ENCODE measurements at places on chromosomes 16 and 17.

DNA sequence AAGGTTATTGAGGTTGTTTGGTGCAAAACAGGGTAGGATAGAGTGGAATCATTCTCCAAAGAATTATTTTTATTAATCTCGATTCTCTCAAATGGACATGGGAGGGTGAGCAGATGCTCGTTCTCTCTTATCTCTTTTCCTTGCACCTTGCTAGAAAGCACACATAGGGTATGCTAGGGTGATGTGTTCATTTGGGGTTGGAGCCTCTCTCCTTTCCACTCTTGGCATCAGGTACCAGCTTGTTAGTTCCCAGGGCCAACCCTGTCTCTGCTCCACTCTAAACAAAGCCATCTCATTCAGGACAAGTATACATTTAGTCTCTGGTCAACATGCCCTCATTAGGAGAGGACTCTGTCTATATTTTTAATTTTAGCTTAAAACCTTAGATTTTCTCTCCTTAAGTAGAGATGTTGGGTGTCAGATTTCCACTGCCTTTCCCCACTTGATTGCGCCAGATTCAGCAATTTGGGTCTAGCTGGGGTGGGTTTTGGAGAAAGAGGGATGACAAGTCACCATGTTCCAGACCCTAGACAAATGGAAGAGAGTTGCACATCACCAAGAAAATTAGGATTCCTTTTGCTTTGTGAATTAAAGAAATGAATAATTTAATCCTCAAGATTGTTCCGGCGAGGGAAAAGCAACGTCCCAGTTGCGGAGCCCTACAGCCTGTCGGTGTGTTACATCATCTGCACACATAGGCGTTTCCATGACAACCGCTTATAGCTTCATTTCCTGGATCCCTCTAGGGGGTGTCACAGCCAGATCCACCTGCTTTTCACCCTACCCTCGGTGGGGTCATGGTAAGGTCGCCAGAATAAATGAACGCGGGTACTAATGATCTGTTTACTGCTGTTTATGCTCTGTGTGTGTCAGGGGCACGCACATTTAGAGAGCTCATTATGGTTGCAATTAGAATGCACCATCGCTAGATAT, 41.6 kb downstream of the SNX11 start:
- DNase-seq: no peak

GRCh38 chr16:945271-946047, 25.3 kb downstream of the LMF1 start:
- DNase-seq: no peak

DNA sequence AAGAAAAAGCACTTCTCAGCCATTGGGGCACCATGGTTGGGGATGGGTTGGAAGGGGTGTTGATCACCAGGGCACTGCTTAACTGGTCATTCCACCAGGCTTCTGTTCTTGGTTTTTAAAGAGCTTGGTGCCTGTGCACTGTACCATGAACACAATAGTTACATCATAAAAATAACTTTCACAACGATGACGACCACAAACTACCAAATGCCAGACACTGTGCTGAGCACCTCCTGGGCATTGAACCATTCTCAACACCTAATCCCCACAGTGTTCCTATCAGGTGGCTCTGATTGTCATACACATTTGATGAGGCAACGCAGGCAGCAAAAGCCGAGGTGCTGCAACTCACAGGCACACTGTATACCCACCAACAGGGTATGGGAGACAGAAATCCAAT, 208.0 kb downstream of the FOXL1 start:
- no peak for DNase-seq

DNA sequence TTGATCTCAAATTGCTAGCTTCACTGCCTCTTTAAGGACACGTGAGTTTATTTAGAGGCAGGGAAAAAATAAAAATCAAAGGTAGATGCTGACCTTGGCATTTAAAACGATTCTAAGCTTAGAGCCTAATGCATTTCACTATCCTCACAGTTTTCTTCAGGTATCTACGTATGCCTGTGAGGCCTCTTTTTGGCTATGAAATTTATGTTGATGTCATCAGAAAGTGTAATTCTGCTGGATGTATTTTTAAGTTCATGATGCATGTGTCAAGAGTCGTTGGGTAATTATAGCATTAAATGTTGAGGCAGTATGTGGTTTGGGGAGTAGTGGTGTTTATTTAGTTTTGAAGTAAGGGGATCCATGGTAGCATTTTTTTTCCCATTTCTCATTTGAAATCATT, 4.2 kb upstream of the KRTAP3-2 start:
- no peak for DNase-seq

GRCh38 chr16:78490847-78491246, 391.4 kb downstream of the WWOX start:
- no peak for DNase-seq

DNA sequence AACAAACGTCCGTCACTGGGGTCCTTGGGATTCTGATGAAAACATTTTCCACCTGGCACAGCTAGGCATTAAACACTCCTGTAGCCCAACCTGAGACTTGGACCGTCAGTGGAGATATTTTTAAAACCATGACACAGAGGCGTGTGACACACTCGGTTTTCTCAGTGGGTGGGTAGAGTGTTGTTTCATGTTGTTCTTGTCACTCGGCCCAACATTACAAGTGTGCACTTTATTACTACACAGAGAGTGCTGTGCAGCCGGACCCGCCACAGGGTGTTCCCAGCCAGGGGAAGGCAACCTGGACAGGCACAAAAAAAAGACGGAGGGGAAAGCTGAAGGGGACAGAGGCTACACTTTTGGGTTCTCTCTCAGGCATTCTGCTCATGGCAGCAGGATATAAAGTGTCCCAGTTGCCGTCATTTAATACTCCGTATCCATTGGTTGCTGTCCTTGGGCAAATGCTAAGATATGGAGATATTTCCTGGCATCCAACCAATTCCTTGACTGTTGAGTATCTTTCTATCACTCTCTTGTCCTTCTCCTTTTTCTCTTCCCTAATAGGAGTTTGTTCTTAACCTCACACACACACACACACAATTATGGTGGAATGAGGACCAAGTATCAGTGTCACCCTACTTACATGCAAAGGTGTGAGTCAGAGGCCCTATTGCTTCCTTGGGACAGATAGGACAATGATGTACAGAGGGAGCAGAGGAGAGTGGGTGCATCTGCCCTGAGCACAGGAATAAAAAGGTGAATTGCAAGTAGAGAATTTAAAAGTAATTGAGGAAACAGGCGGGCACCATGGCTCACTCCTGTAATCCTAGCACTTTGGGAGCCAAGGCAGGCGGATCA, 154.1 kb upstream of the SOX9 start:
- DNase-seq: no peak

Data from NCI-H2029 treated with DMSO at 0.1 percent for 48 hours (cell line).